ENCODE measurements at places on chromosomes 7 and 10.

GRCh38 chr7:30828591-30828990 lies 57.4 kb downstream of the MINDY4 start:
- DNase-seq = no peak

DNA sequence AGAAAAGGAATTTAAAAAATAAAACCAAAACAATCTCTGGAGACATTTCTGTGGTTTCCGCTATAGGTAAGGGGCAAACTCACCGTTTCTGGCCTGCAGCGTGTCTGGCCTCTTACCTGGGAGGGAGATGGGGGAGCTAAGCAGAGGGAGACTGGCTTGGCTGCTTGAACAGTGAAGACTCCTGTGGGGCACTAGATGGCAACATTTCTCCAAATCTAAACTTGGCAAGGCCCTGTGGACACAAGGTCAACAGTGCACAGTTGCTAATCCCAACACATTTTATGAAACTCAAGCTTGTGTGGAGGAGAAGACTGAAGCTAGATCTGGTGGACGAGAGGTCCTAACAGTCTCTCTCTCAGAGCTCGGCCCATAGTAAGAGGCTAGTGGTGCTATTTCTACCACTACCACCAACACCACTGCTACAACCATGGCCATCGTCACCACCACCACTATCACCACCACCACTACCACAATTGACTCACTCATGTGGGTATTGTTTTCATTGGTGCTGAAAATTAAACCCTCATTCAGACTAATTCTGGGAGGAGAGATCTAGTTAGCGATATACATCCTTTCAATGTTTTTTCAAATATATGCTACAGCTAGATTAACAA lies 28.4 kb upstream of the CDHR3 start:
- no peak for DNase-seq

- DNase-seq = no peak
Observed at GRCh38 chr7:132392713-132393112, 183.6 kb downstream of the PLXNA4 start.

DNA sequence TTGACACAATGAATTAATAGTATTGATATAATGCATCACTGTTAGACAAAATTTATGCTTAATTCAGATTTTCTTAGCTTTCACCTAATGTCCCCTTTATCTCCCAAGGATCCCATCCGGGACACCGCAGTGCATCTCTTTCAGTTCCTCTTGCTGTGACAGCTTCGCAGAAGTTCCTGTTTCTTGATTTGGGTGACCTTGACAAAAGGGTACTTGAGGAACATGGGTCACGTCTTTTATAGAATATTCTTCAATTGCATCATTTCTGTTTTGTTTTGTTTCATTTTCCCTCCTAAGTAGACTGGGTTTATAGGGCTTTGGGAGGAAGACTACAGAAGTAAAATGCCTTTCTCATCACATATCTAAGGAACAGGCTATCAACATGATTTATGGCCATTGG lies 453.2 kb downstream of the DPP6 start:
- no peak for DNase-seq

- DNase-seq = no peak
Observed at GRCh38 chr10:76899490-76899889, 738.1 kb downstream of the KCNMA1 start.

GRCh38 chr7:107165341-107165740 lies 3.5 kb upstream of the HBP1 start:
- no peak for DNase-seq

- DNase-seq = no peak
Observed at GRCh38 chr10:10530313-10530712, 487.4 kb upstream of the CELF2 start.

DNA sequence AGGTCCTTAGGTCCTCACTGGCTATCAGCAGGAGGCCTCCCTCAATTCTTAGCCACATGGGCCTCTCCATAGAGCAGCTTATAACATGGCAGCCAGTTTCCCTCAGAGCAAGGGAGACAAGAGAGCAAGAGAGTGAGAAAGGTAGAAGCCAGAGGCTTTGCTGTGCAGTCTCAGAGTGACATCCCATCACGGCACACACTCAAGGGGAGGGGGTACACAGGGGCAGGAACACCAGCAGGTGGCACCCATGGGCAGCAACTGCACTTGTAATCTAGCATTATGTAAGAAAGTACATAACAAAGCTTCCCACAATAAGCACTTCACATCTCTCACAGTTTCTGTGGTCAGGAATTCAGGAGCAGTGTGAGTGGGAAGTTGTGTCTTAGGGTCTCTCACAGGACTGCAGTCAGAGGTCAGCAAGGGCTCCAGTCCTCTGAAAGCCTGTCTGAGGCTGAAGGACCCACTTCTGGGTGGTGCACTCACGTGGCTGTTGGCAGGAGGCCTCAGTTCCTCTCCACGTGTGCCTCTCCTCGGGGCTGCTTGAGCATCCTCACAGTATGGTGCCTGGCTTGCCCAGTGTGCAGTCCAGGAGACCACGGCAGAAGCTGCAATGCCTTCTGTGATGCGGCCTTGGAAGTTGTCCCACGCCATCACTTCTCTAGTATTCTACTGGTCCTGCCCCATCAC lies 159.4 kb downstream of the OAT start:
- DNase-seq = no peak

- no peak for DNase-seq
Observed at GRCh38 chr10:110547139-110547761, 20.2 kb upstream of the SMC3 start.

DNA sequence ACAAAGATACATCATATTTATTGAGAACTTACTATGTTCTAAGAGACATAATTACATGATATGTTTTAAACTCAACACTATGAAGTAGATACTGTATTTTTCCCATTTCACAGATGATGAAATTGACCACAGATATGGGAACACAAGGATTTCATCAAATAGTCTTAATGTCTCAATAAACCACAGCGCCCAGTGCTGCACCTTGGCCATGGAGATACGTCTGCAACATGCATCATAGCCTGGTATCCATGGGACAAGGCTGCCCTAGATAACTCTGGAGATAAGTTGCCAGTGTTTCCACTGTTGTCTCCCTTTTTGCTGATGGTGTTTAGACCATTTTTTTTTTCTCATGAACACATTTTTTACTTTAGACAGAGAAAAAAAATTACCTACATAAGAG lies 97.5 kb downstream of the GNAT3 start:
- DNase-seq = no peak

DNA sequence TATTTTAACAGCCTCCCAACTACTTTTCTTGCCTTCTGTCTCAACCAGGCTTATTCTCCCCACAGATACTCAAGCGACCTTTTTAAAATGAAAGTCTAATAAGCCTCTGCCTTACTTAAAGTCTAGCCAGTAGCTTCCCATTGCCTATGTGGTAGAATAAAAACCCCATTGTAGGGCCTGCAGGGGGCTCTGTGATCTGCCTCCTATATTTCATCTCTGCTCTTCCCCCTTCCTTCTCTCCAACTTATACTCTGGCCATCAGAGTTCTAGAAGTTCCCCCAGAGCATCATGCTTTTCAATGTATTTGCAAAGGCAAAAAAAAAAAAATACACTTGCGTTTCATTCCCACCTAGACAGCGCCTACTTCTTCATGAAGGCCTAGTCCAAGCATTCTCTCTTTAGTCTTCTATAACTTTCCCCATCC lies 167.7 kb upstream of the ADO start:
- no peak for DNase-seq

DNA sequence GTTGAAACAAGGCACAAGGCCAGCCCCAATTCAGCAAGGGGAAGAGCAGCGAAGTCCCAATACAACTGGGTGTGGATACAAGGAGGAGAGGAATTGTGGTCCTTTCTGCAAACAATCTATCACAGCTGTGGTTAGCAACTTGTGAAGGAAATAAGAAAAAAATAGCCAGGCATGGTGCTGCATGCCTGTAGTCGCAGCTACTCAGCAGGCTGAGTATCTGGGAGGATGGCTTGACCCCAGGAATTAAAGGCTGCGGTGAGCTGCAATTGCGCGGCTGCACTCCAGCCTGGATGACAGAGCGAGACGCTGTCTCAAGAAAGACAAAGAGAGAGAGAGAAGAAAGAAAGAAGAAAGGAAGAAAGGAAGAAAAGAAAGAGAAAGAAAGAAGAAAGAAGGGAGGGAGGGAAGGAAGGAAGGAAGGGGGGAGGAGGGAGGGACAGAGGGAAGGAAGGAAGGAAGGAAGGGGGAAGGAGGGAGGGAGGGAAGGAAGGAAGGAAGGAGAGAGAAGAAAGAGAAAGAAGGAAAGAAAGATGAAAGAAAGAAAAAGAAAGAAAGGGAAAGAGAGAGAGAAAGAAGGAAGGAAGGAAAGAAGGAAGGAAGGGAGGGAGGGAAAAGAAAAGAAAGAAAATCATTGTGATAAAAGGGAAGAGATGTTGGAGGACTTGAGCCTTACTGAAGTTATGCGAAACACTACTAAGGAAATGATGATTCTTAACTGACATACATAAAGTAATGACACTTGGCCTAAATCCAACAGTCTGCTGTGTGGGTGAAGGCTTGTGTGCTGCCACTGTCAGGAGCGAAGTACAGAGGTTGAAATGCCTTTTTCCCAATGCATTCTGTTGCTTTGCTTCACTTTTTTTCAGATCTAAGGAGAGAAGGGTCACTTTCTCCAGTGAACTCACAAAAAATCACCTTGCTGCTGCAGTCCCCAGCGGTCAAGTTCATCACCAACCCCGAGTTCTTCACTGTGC lies 117.0 kb upstream of the STK17A start:
- DNase-seq = no peak

- no peak for DNase-seq
Observed at GRCh38 chr7:84354866-84355265, 160.3 kb upstream of the SEMA3A start.

DNA sequence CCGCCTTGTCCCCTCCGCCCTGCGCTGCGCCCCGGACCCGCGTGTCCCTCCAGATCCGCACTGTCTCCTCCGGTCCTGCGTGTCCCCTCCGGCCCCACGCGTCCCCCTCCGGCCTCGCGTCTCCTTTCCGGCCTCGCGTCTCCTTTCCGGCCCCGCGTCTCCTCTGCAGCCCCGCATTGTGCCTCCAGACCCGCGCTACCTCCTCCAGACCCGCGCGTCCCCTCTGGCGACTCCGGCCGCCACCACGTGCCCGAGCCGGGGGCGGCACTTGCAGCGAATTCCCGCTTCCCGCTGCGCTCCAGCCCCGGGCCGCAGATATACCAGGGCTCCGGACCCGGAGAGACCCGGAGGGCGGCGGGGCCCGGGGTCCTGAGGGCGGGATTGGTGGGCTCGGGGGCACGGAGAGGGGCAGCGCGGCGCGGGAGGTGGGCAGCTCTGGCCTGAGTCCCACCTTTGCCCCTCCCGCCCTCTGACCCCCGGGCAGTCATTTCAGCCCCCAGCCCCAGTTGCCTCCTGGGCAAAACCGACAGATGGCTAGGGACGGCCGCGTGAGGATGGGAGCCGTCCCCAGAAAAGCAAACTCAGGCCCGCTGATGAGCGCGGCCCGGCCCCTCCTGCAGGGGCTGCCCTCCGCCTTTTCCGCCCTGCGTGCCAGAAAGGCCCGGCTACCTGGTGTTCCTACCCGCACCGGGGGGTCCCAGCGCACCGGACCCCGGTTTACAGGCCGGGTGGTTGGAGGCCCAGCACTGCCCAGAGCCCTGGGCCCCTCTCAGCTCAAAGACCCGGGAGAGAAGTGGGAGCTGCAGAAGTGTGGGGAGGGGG lies 56.5 kb downstream of the RBM17 start:
- no peak for DNase-seq

DNA sequence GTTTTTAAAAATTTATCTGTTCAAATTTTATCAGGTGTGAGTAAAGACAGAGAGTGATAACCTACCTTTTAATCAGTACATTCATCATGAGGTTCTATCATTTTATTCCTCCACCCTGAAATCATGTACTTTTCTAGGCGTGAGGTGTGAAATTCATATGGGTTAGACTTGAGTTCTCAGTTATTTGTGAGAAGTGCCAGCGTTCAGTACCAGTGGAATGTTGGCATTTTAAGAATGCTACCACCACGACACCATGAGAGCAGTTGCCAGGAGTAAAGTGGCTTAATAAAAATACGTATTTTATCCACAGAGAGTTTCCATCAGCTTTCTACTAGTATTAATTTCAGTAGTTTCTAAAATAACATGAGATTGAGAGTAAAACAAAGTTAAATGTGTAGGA lies 104.1 kb upstream of the FERD3L start:
- no peak for DNase-seq

DNA sequence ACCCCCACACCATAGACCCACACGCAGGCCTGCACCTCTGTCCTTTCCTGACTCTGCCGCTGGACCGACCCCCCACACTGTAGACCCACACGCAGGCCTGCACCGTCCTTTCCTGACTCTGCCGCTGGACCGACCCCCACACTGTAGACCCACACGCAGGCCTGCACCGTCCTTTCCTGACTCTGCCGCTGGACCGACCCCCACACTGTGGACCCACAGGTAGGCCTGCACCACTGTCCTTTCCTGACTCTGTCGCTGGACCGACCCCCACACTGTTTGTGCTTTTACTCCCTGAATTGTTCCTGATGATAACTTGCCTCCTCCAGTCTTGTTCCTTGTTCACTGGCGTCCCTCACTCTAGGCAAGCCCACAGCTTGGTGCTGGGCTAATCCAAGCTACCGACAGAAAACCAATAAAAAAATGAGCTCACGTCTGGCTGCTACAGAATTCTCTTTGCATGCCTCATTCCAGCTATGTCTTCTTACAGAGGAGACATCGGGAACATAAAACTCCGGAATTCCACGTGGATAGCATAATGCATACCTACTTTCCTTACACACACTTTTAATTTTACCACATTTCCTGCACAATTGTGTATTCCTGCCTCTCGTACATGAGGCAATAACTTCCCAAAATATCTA lies 494.3 kb downstream of the PTPRN2 start:
- no peak for DNase-seq

GRCh38 chr10:3427347-3427746 lies 254.8 kb upstream of the PITRM1 start:
- DNase-seq = no peak

DNA sequence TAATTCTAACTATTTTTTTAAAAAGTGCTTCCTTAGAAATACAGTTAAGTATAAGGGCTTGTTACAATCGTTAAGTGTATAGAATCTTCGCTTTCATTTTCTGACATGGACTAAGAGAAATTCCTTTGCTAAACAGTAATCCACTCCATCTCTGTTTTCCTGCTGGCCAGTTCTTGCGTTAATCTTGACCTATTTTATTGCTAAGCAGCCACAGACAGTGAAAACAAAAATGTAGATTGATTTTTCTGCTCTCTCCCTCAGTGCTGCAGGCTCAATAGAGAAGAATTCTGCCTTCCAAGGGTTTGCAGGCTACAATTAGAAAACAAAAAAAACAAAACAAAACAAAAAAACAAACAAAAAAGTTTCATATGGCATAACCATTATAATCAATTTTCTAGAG lies 310.4 kb upstream of the ADARB2 start:
- DNase-seq = no peak

- DNase-seq = no peak
Observed at GRCh38 chr7:114856625-114857024, 65.3 kb upstream of the MDFIC start.

DNA sequence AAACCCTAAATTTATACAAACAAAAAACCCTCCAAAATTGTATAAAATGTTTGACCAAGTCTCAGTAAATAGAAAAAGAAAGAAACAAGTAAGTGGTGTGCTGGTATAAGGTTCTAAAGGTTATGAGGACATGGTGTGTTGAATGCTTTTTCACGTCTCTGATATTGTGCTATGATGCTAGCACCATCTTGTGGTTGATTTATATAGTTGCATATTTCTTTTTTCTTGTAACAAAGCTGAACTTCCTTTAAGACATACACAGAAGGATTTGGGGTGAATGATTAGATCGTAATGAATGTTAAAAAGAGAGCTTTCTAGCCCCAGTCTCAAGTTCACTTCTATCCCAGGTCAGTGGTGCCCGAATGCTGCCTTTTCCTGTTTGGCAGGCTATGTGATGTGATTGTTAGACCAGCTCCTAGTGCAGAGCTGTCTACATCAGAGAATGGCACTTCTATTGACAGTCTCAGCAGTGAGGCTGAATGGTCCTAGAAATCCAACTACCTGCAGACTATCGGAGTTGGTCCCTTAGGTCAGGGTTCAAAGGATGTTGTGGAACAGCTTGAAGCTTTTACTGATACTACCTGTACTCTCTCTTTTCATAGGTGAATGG lies 25.0 kb downstream of the VTI1A start:
- no peak for DNase-seq

Data from stimulated activated CD8-positive, alpha-beta memory T cell treated with anti-CD3 and anti-CD28 coated beads, Interleukin-15, amount 100 ng/mL, for 1 hour (primary cell).